ENCODE measurements at places on chromosomes 7 and 10.
A peak's percentile ranks its signal among the peaks of the same experiment; 100 is the strongest.

DNA sequence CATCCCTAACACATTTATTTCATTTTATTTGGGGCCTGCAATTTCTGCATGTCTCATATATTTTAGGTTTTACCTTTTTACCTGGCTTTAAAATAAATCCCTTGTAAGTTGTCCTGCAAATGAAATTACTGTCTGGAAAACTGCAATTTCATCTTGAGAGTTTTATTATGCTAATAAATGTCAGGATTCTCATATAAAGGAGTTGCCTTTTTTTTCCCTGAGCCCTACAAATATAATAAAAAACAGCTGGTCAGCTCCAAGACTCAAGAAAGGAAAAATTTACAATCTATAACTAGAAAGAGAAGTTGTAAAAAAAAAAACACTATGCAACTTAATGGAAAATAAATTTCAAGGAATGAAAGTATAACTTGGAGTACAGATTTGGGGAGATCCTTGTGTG, 108.7 kb downstream of the SH2D4B start:
- DNase-seq, result no peak

GRCh38 chr10:3485057-3485686, 299.8 kb downstream of the KLF6 start:
- DNase-seq, result no peak

- DNase-seq, result no peak
Measured at GRCh38 chr7:130838738-130839137, 104.7 kb upstream of the KLF14 start.

- no peak for DNase-seq
Measured at GRCh38 chr10:33465747-33466146, 131.3 kb upstream of the NRP1 start.

DNA sequence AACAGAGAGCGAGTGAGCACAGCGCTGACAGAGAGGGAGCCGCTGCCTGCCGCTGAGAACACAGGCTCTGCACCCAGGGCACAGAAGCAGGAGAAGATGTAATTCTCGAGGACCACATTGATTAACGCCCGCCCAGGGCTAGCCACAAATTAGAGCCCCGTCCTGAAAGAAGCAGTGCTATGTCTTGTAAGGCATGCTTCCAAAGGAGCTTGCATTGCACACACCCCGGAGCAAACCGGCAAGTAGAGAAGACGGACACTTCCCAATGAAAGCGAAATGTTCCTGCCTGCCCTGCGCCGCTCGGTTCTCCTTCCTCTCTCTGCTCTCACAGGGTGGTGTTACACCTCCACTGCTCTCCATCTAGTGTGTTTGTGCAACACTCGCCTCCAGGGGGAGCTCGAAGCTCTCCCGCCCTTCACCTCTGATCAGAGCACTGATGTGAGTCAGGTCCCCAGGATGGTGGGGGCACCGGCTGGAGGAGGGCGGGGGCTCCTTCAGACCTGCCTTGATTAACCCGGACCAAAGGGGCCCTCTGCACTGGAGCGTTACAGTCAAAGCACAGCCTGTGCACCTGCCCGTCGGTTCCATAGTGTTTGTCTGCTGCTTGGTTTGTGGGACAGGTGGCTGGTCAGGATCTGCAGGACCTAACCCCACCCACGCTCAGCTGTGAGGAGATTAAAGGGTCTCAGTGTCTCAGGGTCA, 316.5 kb downstream of the ADARB2 start:
- peak; percentile 5 for DNase-seq

DNA sequence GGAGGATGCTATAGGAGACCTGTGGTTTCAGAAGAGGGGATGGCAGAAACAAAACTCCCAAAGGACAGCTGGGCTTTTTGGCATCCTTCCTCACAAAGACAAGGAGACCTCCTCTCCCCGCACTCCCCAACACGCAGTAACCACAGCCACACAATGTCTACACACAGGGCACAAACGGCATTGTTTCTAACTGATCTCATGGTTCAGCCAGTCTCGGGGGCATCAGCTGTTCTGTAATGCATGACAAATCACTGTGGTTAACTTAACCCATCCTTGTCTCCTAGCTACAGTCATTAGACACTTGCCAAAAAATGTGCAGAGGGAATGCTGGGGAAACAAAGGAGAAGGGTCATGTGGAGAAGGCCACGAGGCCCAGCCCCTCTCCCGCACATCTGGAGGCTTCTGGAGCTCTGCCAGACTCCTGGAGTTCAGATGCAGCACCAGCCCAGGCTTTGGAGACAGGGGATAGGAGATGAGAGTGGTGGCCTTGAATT, 7.6 kb upstream of the ADAMTS14 start:
- no peak for DNase-seq

- DNase-seq, result no peak
Measured at GRCh38 chr7:44395067-44395466, 69.7 kb upstream of the CAMK2B start.

- no peak for DNase-seq
Measured at GRCh38 chr7:145156834-145157233, 321.0 kb upstream of the TPK1 start.

DNA sequence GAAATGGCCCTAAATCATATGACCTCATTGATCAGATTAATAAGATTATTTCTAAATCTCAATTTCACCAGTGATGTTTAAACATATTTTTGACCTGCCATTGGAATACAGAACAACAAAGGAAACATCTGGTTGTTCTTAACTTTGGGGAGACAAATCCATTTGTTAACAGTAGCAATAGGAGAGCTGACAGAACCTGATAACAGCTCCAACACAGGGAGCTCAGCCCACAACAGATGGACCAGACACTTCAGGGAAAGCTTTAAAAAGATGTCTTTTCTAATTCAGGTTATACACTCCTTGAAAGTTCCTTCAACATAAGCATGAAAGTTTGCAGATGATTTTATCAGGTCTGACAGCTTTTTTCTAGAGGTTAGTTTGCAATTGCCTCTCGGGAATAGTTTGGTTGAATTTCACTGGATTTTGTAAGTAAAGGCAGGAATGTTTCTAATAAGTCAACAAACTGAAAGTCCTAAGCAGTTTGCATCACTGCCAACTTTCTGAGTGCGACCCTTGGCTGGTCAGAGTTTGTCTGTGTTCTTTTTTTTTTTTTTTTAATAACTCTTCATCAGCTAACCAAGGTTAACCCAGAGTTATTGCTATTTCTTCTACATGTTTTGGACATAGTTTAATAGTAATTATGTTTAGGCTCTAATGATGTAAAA, 6.5 kb upstream of the MET start:
- DNase-seq, result no peak

- DNase-seq, result no peak
Measured at GRCh38 chr7:92767437-92767836, 68.9 kb downstream of the CDK6 start.

DNA sequence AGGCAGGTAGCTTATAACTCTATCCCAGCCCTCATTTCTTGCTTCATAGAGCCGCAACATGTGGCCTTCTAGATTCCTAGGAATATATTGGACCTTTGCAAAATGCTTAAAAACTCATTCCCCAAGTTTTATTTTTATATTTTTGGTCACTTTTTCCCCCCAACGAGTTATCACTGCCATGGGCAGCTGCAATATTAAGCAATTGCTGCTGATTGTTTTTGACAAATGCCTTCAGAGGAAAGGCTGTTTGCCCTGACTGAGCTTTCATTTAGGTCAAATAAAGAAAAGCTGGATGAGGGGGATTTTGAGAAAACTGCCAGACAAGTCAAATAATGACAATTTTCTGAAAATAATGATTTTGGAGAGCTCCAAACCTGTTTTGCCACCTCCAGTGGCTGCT, 976.9 kb upstream of the MBL2 start:
- no peak for DNase-seq

DNA sequence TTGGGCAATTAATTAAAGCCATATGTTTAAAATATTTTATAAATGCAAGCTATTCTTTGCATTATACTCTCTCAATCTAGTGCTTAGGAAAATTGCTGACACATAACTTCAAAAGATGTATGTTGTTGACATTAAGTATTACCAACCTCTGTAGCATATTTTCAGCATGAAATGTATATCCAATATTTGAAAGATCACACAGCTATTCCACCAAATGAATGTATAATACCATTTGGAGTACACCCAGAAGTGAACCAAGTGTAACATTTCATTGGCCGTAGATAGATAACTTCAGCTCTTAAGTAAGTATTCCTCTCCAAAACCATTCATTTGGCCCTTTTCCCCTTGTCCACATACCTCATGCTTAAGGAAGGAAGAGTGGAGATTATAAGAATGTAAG, 104.6 kb downstream of the HECTD2 start:
- DNase-seq, result no peak

DNA sequence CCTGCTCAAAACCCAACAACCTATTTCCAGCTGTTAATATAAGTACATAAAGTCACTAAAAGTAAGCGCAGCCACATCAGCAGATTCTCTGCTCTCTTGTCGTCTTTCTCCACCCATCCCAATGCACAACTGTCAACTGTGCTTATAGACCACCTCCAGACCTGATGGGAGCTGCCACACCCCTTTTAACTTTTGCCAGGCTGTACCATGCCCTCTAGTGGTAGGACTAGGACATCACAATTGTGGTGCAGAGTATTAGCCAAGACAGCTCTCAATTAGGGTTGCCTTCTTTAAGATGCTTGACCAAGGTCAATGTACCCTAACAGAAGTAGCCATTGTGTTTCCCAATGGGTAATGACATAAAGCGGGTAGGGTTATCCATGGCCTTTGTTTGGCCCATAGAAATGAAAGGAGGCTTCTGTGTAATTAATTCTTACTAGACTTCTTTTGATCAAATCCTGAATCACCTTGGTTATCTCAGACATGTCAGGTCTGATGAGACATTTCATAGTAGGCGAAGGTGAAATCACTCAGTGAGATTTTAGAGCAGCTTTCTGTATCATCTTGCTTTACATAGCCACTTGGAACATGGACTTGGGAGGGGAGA, 68.1 kb downstream of the SCRN1 start:
- DNase-seq, result no peak

- no peak for DNase-seq
Measured at GRCh38 chr7:12137283-12137682, 73.8 kb upstream of the TMEM106B start.

DNA sequence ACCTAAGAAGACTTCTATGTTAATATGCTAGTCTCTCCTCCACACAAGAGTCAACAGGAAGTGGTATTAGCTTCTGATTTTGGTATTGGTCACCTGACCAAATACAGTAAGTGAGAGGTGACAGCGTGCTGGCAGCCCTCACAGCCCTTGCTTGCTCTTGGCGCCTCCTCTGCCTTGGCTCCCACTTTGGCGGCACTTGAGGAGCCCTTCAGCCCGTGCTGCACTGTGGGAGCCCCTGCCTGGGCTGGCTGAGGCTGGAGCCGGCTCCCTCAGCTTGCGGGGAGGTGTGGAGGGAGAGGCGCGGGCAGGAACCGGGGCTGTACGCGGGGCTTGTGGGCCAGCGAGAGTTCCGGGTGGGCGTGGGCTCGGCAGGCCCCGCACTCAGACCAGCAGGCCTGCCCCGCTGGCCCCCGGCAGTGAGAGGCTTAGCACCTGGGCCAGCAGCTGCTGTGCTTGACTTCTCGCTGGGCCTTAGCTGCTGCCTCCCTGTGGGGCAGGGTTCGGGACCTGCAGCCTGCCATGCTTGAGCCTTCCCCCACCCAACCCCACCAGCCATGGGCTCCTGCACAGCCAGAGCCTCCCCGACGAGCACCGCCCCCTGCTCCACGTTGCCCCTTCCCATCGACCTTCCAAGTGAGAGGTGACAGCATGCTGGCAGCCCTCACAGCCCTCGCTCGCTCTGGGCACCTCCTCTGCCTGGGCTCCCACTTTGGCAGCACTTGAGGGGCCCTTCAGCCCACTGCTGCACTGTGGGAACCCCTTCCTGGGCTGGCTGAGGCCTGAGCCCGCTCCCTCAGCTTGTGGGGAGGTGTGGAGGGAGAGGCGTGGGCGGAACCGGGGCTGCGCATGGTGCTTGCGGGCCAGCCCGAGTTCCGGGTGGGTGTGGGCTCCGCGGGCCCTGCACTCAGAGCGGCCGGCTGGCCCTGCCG, 4.2 kb upstream of the ACSL5 start:
- DNase-seq, result no peak

- DNase-seq, result no peak
Measured at GRCh38 chr10:2891073-2891769, 176.1 kb upstream of the PFKP start.

- no peak for DNase-seq
Measured at GRCh38 chr7:55086413-55087201, 67.8 kb downstream of the EGFR start.

- no peak for DNase-seq
Measured at GRCh38 chr7:107233981-107234380, 65.2 kb downstream of the HBP1 start.

DNA sequence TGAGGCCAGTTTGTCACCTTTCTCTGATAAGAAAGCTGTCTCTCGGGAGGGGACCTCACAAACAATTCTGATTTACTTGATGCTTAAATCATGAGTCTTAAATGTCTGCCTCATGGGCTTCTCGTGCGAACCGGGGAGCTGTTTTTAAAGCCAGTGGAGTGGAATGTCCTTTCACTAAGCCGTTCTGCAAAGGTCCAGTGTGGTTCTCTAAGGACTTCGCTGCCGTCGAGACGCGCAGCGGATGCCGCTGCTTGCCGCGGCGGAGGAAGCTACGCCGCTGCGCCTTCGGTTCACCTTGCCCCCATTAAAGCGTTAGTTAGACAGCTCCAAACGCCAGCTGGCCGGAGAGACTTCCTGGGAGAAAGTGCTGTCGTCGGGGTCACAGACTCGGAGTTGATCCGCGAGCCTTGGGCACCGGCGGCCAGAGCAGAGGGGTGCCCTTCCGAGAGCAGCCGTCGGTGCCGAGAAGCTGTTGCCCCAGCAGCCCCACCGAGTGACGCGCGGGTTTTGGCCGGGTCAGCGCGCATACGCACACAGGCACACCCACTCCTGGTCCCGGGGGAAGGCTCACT, 1.3 kb upstream of the HMX3 start:
- DNase-seq, result no peak

- no peak for DNase-seq
Measured at GRCh38 chr10:13272164-13272571, 27.7 kb downstream of the PHYH start.

GRCh38 chr7:34160261-34160752, 255.0 kb downstream of the BMPER start:
- DNase-seq, result no peak

DNA sequence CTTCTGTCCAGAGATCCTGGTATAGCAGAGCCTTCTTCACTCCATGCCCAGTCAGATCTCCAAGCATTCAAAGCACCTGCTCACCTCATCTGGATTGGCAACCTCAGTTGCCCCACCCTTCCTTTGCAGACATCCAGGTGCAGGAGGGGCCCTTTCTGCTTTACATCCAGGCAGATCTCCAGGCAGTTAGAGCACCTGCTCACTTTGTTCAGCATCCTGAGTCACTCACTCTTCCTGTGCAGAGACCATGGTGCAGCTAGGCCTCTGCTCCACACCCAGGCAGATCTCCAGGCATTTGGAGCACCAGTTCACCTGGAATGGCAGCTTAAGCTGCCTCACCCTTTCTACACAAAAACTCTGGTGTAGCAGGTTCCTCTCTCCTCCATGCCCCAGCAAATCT, 153.1 kb downstream of the CDK14 start:
- no peak for DNase-seq

GRCh38 chr10:124465003-124465776, 3.6 kb downstream of the LHPP start:
- DNase-seq, result no peak

DNA sequence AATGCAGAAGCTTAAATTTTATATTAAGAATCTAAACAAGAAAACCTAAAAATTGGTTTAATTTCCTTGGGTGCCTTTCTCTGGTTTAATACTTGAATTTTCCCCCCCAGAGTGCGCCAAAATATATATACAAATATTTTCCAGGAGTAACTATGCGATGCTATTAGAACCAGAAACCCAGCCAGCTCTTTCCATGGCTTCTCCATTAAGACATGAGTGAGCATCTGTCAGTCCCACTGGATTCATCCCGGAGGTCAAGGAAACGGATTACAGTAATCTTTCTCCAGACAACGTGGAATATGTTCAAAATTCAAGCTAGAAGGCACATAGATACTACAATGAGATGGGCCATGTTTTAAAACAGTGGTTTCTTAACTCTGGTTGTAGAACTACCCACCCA, 148.8 kb downstream of the TAX1BP1 start:
- DNase-seq, result no peak
